D341Med (cell line): ENCODE measurements at places on chromosomes 11 and 22.

DNA sequence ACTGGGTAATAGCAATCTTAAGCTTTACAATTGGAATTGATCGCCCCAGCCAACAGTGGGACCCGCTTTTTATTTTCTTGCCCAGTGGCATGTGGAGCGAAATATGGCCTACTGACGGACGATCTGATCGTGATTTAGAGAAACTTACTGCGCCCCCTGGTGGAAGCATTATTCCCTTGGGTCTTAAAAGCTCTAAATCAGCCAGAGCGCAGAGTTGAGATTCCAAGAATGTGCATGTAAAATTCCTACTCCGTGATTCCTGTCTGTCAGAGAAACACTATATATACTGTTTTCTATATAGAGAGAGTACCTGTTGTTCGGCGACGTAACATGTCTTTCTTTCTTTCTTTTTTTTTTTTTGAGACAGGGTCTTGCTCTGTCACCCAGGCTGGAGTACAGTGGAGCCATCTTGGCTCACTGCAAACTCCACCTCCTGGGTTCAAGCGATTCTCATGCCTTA, 3.7 kb upstream of the DPF2 start:
- peak; percentile 71 for DNase-seq

GRCh38 chr11:88345949-88346348, 8.4 kb upstream of the CTSC start:
- no peak for DNase-seq

GRCh38 chr11:69920345-69921127, 101.3 kb upstream of the FGF3 start:
- DNase-seq = no peak

GRCh38 chr11:64306563-64306875, 1.2 kb downstream of the ESRRA start:
- DNase-seq = no peak

- DNase-seq = no peak
Observed at GRCh38 chr11:63227521-63228107, 15.8 kb downstream of the SLC22A25 start.

DNA sequence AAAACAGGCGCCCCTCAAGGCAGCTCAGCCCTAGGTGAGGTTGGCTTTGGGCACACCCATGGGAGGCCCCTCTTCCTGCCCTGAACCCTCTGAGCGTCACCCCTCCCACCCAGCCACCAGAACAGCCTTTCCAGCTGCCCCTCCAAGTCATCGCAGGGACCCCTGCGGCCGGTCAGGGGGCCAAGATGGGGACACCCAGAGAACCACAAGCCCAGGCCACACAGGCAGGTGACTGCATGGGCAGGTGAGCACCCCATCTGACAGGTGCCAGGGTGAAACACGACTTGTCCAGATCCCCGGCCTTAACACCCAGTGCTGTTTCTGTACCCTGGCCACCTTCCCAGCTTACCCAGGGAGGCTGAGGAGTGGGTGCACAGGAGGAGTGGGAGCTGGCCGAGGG, 24.6 kb upstream of the GRAMD4 start:
- no peak for DNase-seq

DNA sequence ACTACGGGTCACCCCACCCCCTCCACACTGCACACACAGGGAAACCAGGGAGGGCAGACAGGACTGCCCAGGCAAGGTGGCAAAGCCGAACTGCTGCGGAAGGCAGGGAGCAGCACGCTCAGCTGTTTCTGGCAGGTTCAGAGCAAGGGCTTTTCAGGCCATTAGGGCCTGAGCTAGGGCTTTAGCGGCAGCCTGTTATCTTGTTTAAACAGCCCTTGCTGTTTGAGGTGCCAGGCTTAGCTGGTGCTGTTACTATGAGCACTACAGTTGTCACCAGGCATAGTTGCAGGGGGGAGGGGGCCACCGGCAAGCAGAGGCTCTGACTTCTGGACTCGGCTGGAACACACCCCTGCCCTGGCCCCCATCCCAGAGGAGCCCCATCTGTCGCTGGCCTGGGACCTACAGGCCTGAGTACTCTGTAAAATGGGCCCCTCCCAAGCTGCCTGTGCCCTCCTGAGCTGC, 34.9 kb downstream of the RSPH14 start:
- peak; percentile 52 for DNase-seq

- DNase-seq = no peak
Observed at GRCh38 chr11:62879235-62879978, 1.3 kb upstream of the SLC3A2 start.

DNA sequence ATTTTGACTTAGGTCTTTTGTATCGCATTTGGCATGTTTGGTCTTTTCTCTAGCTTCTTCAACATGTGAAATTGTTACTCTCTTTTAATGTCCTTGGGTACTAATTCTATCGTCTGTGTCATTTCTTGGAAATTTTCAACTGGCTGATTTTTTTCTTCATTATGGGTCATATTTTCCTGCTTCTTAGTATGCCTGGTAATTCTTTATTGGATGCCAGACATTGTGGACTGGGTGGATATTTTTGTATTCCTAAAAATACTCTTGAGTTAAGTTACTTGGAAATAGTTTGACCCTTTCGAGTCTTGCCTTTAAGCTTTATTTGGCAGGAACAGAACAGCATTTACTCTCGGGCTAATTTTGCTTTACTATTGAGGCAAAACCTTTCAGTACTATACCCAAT, 140.1 kb downstream of the ETS1 start:
- DNase-seq = no peak

DNA sequence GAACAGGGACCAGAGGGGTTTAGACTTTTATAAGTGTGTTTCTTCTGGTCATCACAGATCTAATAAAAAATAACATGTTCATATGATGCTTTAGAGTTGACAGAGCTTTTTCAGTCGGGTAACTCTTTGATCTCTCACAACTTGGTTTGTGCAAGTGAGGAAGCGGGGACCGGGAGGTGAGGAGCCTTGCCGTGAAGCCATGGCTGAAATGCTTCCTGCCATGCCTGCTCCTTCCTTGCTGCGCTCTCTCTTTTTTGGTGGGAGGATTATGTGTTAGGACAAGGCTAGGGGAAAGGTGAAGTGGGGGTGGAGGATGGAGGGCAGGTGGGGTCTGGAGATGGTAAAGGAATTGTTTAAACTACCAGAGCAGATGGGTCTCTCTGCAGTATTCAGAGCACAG, 23.8 kb downstream of the TEAD1 start:
- no peak for DNase-seq

DNA sequence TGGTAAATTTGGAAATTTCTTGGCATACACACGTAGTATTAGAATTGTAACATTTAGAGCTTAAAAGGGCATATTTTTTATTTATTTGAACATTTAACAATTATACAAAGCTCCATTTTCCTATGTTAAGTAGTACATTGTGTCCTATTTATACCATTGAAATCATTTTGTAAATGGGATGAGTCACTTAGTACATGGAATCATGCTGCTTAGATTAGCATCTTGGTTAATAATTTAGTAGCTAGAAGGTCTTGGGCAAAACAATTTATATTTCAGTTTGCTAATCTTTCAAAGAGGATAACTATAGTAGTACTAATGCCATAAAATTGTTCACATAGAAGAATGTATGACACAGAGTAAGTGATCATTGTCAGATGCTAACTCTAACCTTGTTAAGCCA, 450.1 kb upstream of the LUZP2 start:
- no peak for DNase-seq

- DNase-seq = no peak
Observed at GRCh38 chr22:27274770-27275449, 526.6 kb downstream of the MN1 start.

GRCh38 chr22:38311323-38311620, 6.0 kb downstream of the CSNK1E start:
- no peak for DNase-seq

GRCh38 chr11:1131033-1131911, 26.5 kb upstream of the MUC5AC start:
- DNase-seq = peak; percentile 46

DNA sequence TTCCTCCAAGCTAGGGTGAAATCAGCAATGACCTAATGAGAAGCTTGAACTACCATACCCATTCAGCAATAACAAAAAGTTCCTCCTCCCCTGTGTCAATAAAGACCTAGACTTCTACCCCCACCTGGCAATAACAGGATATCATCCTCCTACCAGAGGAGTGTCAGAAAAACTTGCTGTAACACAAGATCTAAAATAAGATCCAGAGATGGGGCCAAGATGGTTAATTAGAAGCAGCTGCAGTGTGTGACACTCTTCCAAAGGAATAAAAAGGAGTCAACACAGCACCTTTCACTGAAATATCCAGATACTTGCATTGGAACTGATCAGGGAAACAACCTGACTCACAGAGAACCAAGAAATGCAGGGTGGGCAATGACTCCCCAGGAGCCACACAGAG, 84.4 kb upstream of the ARHGAP42 start:
- DNase-seq = no peak

DNA sequence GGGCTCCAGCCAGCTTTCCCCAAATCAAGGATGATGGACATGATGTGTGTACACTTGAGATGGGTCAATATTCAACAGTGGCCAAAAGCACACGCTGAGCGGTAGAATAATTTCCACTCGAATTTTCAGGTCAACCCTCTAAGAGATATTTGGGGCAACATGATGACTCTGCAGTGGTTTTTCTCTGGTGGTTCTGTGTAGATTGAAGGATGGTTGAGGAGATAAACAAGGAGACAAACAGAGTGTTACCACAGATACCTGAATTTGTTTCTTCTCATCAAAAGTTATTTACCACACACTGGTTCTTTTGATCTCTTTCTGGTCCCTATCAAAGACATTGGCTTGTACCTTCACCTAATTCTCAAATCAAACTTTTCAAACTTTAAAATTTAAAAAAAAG, 242.0 kb downstream of the ETS1 start:
- no peak for DNase-seq

DNA sequence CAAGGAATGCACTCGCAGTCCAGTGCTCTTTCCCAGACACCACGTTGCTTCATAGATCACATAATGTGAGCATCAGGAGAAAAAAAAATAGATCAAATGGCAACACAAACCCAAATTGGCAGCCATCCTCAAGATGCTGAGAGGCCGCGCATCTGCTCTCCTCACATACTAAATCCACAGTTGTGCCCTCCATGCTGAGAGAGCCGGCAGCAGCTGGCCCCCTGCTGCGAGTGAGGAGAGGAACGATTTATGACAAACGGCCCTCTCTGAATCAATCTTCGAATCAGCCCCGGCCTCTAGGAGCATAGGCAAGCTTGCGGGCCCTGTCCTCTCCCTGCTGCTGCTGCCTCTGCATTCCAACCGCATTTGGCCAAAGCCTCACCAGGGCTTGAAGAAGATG, 159.9 kb upstream of the TENM4 start:
- DNase-seq = no peak

GRCh38 chr11:33654594-33654993, 46.0 kb downstream of the C11orf91 start:
- DNase-seq = no peak

- no peak for DNase-seq
Observed at GRCh38 chr11:111532365-111532709, 8.2 kb upstream of the LAYN start.

- no peak for DNase-seq
Observed at GRCh38 chr11:15280393-15280792, 165.7 kb downstream of the INSC start.

DNA sequence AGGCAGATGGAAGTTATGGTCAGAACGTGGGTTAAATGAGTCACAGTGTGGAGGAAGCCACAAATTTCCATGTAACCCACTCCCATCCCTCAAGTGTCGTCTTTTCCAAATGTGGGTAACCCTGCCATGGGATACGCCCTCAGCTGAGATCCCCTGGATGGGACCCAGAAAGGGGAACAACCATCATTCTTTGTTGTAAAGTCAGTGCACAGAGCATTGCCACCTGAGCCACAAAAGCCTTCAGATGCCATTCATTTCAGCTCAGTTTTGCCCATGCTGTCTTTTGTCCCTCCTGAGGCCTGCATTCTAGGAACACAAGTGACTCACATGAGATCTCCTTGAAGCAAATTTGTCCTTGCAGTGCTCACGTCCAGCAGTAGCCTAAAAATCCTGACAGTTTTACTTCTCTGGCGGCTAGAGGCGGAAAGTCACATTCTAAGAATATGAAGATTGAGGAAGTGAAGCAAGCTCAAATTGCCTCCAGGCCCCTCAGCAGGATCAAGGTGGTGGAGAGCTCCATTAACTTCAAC, 30.6 kb downstream of the MMP13 start:
- DNase-seq = no peak

- no peak for DNase-seq
Observed at GRCh38 chr11:116813170-116813569, 9.9 kb downstream of the APOA4 start.

GRCh38 chr11:1222491-1223345, at the start of gene MUC5B:
MUC5B (plus strand) TSS chr11:1223066; CDS start chr11:1223124, 58 bp downstream.
- DNase-seq = peak; percentile 44

DNA sequence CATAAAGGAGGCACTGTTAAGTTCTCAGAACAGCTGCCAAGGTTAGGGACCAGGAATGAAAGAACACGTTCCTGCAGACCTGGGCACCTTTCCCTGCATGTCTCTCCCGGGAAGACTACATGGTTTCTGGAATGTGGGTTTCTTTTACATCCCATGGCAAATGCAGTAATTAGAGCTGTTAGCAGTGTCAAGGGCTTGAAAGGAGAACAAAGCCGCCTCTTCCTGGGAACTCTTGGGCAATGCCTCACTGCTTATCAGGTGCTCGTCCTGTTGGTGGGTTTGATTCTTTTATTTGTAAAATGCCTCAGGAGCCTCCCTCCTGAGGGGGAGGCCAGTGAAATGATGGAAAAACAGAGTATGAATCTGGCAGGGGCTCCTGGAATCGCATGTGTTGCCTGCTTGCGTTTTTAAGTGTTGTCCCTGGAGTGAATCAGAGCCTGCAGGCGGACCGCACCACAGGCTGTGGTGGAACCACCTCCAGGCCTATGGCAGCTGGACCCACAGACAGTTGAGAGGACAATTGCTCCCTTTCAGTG, 723 bp upstream of the C22orf31 start:
- DNase-seq = no peak

DNA sequence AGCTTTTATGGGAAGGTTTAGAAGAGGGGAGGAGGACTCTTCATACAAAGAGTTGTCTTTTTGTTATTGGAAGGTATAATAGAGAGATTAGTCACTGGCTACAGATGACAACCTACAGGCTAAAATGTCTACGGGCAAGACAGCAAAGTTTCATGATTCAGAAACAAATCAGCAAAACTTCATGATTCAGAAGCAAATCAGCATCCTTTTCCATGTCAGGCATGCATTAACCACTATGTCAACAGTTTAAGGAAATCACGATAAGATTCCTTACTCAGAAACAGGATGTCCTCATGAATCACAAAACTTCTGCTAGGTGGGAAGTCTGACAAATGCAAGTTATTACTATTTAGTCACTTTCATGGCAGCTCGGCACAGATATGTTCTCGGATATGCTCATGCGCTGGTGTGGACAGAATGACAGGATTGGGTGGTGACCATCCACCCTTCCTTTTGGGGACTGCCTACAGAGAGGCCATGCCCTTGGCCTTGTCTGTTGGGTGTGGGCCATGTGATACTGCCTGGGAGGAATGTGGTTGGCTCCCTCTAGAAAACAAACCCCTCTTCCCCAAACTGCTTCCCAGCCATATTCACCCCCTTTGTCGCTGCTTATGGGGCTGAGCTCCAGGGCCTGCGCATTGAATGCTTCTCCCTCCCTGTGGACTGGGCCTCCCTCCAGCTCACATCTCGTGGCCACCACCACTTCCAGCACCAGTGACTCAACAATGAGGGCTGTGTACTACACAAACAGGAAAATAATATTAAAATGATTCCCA, 10.1 kb downstream of the C11orf91 start:
- DNase-seq = no peak
